Ascending aorta (tissue), 2 donors: ENCODE measurements at places on chromosomes 3 and 15.

- H3K4me1 ChIP-seq, result no peaks in the 10 kb centered on the region
- no peaks in the 10 kb centered on the region for H3K27me3 ChIP-seq
- no peak for DNase-seq
- H3K36me3 ChIP-seq, result no peaks in the 10 kb centered on the region
- H3K4me3 ChIP-seq, result no peak overlapping the region
Measured at GRCh38 chr3:19967812-19968211, 20.9 kb downstream of the RAB5A start.

GRCh38 chr15:78437107-78437761, 782 bp upstream of the IREB2 start:
- no peaks in the 10 kb centered on the region for H3K36me3 ChIP-seq
- H3K27me3 ChIP-seq, result no peaks in the 10 kb centered on the region
- peak overlapping the region; percentile 67 for H3K27ac ChIP-seq
- no peaks in the 10 kb centered on the region for H3K4me1 ChIP-seq

DNA sequence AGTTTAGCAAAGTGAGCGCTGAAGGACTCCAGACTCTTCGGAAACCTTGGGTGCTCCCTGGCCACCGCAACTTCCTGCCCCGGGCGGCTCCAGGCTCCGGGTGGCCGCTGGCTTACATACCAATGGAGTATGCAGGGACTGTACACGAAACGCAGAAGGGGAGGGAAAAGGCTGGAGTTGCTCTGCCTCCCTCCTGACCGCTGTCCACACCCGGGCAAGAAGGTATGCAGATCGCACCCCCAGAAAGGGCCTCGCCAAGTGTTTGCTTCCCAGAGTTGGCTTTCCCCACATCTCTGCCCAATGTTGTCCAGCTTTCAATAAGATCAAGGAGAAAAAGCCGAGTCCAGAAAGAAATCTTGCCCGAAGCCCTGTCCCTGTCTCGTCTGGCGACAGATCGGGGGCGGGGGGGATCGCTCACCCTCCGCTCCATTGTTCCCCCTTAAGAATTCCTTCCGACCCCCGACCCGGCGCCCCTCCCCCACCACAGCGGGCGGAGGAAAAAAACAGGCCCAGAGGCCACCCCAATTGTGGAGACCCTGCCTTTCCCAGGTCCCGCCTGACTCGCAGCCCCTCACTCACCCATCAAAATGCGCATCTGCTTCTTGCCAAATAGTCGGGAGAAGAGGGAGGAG, 533 bp downstream of the ARF4 start:
- H3K27me3 ChIP-seq, result no peaks in the 10 kb centered on the region
- no peaks in the 10 kb centered on the region for H3K36me3 ChIP-seq
- peak; percentile 93 for DNase-seq
- peak overlapping the region; percentile 96 for H3K27ac ChIP-seq

- no peak overlapping the region for H3K27ac ChIP-seq
- H3K27me3 ChIP-seq, result no peaks in the 10 kb centered on the region
- DNase-seq, result no peak
- no peaks in the 10 kb centered on the region for H3K4me1 ChIP-seq
- H3K4me3 ChIP-seq, result no peak overlapping the region
Measured at GRCh38 chr3:23629181-23629894, 176.4 kb upstream of the UBE2E1 start.

DNA sequence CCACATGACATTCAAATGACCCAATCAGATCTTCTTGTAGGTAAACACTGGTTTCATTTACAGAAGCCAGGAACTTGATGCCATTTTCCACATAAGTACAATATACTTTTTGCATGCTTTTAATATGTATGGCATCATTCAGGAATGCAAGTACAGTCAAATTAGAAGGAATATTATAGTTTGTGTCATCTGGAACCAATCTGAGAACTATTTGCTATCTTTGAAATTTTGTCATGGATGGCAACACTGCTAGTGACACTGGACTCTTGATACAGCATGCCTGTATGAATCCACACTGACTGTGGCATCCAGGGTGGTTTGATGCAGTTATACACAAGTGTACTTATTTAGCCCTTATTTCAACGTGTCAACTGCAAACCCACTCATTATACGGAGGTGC, 141.6 kb downstream of the EBLN2 start:
- no peaks in the 10 kb centered on the region for H3K4me1 ChIP-seq
- no peaks in the 10 kb centered on the region for H3K36me3 ChIP-seq
- H3K4me3 ChIP-seq, result no peak overlapping the region
- DNase-seq, result no peak
- H3K27me3 ChIP-seq, result no peaks in the 10 kb centered on the region
- no peak overlapping the region for H3K27ac ChIP-seq

DNA sequence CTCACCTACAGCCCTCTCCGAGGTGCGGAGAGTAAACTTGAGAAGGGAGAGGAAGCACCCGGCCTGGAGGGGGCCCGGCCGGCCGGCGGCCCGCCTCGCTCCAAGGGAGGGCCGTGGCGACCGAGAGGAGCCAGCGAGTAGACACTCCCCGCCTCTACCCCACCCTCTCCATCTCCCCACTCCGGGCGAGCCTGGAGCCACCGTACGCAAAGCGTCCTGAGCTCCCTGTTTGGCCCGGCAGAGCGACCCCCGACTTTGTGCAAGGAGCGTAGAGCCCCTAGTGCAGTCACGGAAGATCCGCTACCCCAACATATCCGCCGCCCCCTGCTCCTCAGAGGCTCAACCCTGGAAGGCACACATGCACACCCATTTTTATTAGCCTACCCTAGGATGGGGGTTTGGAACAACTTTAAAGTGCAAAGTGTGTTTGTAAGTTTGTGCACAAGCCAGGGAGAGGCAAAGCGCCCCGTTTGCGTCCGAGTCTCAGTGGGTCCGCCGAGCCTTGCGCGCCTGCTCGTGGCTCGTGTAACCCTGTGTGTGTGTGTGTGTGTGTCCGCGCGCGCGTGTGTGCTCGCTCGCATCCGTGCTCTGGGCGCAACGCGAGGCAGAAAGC, 508 bp upstream of the SMAD6 start:
- peaks cover 15% of the 10 kb centered on the region for H3K4me1 ChIP-seq
- peak overlapping the region; percentile 84 for H3K27ac ChIP-seq
- no peaks in the 10 kb centered on the region for H3K36me3 ChIP-seq
- no peaks in the 10 kb centered on the region for H3K27me3 ChIP-seq
- peak; percentile 75 for DNase-seq

DNA sequence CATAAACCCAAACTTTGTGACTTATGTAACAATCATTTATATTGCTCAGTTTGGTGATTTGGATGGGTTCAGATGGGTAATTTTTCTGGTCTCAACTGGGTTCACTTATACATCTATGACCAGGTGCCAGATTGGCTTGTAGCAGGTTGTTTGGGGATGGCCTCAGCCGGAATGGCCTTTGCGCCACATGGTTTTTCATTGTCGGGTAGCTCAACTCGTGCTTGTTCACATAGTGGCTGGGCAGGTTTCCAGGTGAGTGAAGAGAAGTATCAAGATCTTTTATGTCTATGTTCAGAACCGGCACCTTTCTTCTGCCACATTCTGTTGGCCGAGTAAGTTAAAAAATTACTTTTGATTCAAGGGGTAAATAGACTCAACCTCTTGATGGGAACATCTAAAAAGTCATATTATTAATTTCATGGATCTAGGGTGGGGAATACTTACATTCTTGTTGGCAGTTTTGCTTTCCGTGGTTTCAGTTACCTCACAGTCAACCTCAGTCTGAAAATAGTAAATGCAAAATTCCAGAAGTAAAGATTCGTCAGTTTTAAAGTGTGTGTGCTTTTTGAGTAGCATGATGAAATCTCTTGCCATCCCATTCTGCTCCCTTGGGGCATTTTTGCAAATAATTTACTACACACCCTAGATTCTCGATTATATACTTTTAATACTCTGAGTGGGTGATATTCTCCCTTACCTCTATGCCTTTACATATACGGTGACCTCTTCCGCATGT, 745.7 kb upstream of the CCDC54 start:
- H3K27me3 ChIP-seq, result no peaks in the 10 kb centered on the region
- no peak overlapping the region for H3K27ac ChIP-seq
- H3K4me1 ChIP-seq, result no peaks in the 10 kb centered on the region
- DNase-seq, result no peak

GRCh38 chr3:111151438-111151837, 79.8 kb downstream of the NECTIN3 start:
- H3K27me3 ChIP-seq, result no peaks in the 10 kb centered on the region
- H3K36me3 ChIP-seq, result no peaks in the 10 kb centered on the region
- no peak overlapping the region for H3K27ac ChIP-seq

- DNase-seq, result no peak
- H3K4me1 ChIP-seq, result peaks cover 5% of the 10 kb centered on the region
- no peaks in the 10 kb centered on the region for H3K36me3 ChIP-seq
- no peak overlapping the region for H3K27ac ChIP-seq
Measured at GRCh38 chr3:184524981-184525336, 36.6 kb upstream of the EPHB3 start.

- no peaks in the 10 kb centered on the region for H3K36me3 ChIP-seq
- no peaks in the 10 kb centered on the region for H3K4me1 ChIP-seq
- H3K27ac ChIP-seq, result no peak overlapping the region
- no peak overlapping the region for H3K4me3 ChIP-seq
- DNase-seq, result no peak
Measured at GRCh38 chr15:75140080-75140879, 61.4 kb upstream of the C15orf39 start.

DNA sequence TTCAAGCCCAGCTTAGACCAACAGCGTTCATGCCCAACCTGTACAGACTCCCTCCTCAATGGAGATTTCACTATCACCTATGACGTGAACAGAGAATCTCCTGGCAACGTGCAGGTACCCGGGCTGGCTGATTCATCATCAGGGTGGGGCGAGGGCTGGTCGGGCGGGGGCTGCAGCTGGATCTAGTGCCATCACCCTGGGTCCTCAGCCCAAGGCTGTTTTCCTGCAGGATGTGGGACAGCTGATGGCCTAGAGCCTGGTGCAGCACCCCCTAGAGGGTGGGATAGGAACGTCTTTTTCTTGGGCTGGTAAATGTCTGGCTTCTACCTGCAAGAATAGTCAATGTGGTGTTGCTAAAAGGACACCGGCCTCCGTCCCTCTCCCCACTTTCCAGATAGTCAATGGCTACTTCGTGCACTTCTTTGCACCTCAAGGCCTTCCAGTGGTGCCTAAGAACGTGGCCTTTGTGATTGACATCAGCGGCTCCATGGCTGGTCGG, 4.4 kb downstream of the ITIH3 start:
- no peak for DNase-seq
- H3K27me3 ChIP-seq, result no peaks in the 10 kb centered on the region
- H3K4me1 ChIP-seq, result peaks cover 2% of the 10 kb centered on the region
- H3K27ac ChIP-seq, result no peak overlapping the region

- H3K4me1 ChIP-seq, result peaks cover 19% of the 10 kb centered on the region
- no peak overlapping the region for H3K27ac ChIP-seq
- DNase-seq, result no peak
- no peaks in the 10 kb centered on the region for H3K27me3 ChIP-seq
Measured at GRCh38 chr15:40909662-40910630, 15.7 kb downstream of the VPS18 start.

GRCh38 chr3:126562737-126563276, 4.1 kb upstream of the C3orf22 start:
- H3K4me3 ChIP-seq, result no peak overlapping the region
- H3K27me3 ChIP-seq, result no peaks in the 10 kb centered on the region
- no peaks in the 10 kb centered on the region for H3K36me3 ChIP-seq

- no peaks in the 10 kb centered on the region for H3K27me3 ChIP-seq
- H3K36me3 ChIP-seq, result peaks cover 28% of the 10 kb centered on the region
- peaks cover 47% of the 10 kb centered on the region for H3K4me1 ChIP-seq
- DNase-seq, result no peak
- H3K27ac ChIP-seq, result peak overlapping the region; percentile 94
Measured at GRCh38 chr3:46936733-46937250, 39.8 kb downstream of the CCDC12 start.

DNA sequence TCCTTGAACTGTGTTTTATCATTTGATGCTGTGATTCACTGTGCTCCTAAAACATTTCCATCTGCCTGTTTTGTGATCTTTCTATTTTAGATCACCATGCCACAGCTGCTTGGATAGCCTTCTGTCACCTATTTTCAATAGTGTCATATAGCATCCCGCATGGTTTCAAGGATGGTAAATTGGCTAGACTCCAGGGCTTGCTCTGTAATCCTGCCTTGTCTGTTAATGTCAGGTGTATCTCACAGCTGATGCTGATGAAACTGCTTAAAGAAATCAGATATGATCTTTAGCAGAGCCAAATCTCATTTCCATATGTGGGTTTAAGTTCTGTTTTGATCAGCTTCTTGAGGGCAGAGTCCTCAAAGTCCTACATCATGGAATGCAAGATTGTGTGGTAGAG, 182.2 kb downstream of the UBE2E2 start:
- DNase-seq, result no peak
- no peak overlapping the region for H3K27ac ChIP-seq
- no peaks in the 10 kb centered on the region for H3K27me3 ChIP-seq
- no peak overlapping the region for H3K4me3 ChIP-seq

- H3K4me3 ChIP-seq, result no peak overlapping the region
- peaks cover 71% of the 10 kb centered on the region for H3K36me3 ChIP-seq
- no peak overlapping the region for H3K27ac ChIP-seq
- no peaks in the 10 kb centered on the region for H3K27me3 ChIP-seq
- H3K4me1 ChIP-seq, result no peaks in the 10 kb centered on the region
Measured at GRCh38 chr3:123148772-123149171, 53.0 kb upstream of the SEC22A start.

GRCh38 chr3:156957715-156958114, 131.6 kb downstream of the LEKR1 start:
- no peak overlapping the region for H3K4me3 ChIP-seq
- H3K36me3 ChIP-seq, result no peaks in the 10 kb centered on the region
- no peaks in the 10 kb centered on the region for H3K27me3 ChIP-seq
- H3K27ac ChIP-seq, result no peak overlapping the region

DNA sequence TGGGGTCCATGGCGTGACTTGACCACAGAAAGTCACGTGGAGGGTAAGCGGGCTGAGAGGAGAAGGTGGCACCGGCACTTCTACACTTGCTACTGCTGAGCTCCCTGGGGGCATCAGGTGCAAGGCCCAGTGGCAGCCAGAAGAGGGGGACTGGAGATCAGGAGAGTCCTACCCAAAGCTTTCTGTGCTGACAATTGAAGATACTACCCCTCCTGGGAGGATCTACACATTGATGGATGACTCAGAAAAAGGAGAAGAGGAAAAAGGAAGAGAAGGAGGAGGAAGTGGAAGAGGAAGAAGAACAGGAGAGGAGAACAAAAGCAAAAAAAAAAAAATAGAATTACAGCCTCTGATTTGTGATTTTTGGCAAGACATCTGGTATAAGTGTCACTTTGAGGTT, 41.2 kb downstream of the MYO5C start:
- no peak overlapping the region for H3K27ac ChIP-seq
- H3K27me3 ChIP-seq, result no peaks in the 10 kb centered on the region
- no peak overlapping the region for H3K4me3 ChIP-seq
- no peak for DNase-seq
- H3K36me3 ChIP-seq, result no peaks in the 10 kb centered on the region

DNA sequence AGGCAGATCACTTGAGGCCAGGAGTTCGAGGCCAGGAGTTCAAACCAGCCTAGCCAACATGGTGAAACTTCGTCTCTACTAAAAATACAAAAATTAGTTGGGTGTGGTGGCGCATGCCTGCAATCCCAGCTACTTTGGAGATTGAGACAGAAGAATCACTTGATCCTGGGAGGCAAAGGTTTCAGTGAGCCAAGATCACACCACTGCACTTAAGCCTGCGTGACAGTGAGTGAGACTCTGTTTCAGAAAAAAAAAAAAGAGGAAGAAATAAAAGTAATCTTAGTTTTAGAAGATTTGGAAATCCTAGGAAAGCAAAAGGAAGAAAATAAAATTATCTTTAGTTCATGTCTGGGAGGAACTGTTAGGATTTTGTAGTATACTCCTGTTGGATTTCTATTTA, 77.2 kb downstream of the IL12A start:
- no peak for DNase-seq
- H3K27me3 ChIP-seq, result no peaks in the 10 kb centered on the region
- no peak overlapping the region for H3K4me3 ChIP-seq
- H3K36me3 ChIP-seq, result no peaks in the 10 kb centered on the region
- no peaks in the 10 kb centered on the region for H3K4me1 ChIP-seq
